Peyer's patch (tissue), 4 donors: ENCODE measurements at places on chromosomes 1 and 21. TPM values are rescaled to one million over a fixed set of nuclear protein-coding genes. Genes with fewer than 3 reads are reported as not detected.

The CLCA4 gene
- 10.3 TPM for total RNA-seq

DNA sequence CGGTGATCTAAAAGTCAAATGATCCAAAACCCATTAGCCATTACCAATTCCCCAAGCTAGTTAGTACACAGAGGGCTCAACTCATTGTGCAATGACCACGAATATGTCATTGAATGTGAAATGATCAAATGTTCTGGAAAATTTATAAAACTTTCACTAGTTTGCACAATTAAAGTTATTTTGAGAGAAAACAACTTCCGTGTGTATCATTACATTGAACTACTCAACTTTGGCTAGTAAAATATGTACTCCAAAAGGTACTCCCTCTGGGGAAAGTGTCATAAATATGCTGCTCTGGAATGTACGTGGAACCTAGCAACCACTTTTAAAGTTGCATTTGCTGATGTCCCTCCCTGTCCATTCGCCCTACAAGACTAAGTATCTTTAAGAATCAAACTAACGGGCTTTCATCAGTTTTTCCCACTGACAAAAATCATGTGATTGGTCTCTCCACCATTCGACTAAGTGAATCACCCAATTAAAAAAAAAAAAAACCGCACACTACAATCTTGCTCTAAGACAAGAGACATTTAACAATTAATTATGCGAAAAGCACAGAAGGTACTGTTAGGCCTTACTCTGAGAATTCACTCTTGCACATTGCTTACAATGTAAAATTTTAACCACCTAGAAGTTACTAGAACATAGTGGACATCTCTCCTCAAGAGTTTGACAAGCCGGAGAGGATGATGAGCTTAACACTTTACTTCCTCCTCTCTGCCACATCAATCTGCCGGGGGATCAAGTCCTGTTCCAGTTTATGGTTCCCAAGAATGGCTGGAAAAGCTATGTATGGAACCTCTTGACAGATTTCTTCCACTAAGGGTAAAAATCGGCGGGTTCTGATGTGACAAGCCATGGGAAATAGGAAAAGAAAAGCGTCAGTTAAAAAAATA is 1.2 kb downstream of the ACBD3 start:
- H3K27me3 ChIP-seq, result no peaks in the 10 kb centered on the region
- DNase-seq, result no peak
- H3K36me3 ChIP-seq, result peaks cover 4% of the 10 kb centered on the region
- no peaks in the 10 kb centered on the region for H3K4me1 ChIP-seq

DNA sequence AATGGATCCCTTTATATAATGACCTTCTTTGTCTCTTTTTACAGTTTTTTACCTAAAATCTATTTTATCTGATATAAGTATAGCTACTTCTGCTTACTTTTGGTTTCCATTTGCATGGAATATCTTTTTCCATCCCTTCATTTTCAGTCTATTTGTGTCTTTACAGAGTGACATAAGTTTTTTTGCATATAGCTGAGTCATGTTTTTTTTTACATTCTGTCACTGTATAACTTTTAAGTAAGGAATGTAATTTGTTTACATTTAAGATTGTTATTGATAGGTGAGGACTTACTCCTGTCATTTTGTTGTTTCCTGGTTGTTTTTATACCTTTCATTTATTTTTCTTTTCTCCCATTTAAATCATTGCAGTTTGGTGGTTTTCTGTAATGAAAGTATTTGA is 402.7 kb upstream of the ADGRL2 start:
- no peaks in the 10 kb centered on the region for H3K27me3 ChIP-seq
- H3K27ac ChIP-seq, result no peak overlapping the region
- no peaks in the 10 kb centered on the region for H3K36me3 ChIP-seq
- DNase-seq, result no peak
- H3K4me1 ChIP-seq, result no peaks in the 10 kb centered on the region
- no peak overlapping the region for H3K4me3 ChIP-seq

The FAM163A gene
- total RNA-seq, result 5.0 TPM

The ITLN1 gene
- 14.4 TPM for total RNA-seq

The ELAVL4 gene
- 5.5 TPM for total RNA-seq

- no peak overlapping the region for H3K4me3 ChIP-seq
- H3K27me3 ChIP-seq, result no peaks in the 10 kb centered on the region
- no peak for DNase-seq
- H3K27ac ChIP-seq, result no peak overlapping the region
- H3K4me1 ChIP-seq, result no peaks in the 10 kb centered on the region
- no peaks in the 10 kb centered on the region for H3K36me3 ChIP-seq
Observed at GRCh38 chr21:38170704-38171682, 85.8 kb upstream of the KCNJ15 start.

DNA sequence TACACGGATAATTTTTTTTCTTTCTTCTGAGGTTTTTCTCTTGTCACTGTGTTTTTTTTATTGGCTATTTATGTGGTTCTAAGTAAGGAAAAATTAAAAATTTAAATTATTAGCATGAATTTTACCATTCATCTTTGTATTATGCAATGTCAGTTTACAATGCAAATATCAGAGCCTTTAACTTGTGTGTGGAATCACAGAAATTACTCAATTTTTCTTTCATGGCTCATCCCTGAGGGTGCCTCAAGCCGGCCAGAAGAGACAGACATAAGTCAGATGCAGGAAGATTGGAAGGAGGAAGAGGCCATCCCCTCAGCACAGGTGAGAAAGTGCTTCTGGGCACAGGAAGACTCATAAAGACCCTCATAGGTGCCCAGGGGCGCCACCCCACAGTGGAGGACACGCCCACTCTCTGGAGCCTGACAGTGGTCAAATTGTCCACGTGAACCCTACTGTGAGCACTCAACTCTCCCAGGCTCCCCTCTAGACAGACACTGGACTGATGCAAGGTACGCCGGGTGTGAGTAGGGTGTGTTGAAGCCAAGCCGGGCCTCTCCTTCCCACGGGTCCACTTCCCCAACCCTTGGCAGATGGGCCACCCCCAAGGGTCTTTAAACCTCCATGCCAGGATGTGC is 9.5 kb upstream of the LDLRAP1 start:
- H3K36me3 ChIP-seq, result no peaks in the 10 kb centered on the region
- no peak overlapping the region for H3K4me3 ChIP-seq
- no peak for DNase-seq
- no peaks in the 10 kb centered on the region for H3K4me1 ChIP-seq
- H3K27ac ChIP-seq, result no peak overlapping the region
